ENCODE measurements at places on chromosomes 13 and 19.

DNA sequence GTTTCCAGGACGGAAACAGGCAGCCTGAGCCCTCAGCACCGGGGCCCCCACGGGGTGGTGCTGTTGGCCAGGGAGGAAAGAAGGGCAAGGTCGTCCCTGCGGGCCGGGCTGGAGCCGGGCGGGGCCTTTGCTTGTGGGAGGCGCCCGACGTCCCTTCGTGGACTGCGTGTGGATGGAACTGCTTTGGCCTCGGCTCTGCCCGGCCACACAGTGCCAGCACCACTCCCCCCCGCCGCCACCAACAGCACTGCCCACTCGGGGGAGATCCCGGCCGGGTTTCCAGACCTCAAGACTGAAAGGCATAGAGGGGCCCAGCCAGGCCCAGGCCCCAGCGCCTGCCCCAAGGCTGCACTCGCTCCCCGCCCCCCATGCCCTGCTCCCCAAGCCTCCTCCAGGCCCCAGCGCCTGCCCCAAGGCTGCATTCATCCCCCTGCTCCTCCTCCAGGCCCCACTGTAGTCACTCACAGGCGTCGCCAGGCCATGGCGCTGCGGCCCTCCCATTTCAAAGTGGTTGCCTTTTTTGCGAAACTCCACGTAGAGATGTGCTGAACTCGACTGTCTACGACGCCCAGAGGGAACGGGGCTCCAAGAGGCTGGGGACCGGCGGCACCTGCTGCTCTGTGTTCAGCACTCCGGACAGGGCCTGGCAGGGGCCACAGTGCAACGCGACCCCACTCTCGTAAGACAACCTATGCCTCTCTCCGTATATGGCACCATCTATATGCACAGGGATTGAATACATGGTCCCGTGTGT is 22.5 kb downstream of the C13orf46 start:
- peak; percentile 75 for DNase-seq

GRCh38 chr19:47609906-47610894 is 1.3 kb downstream of the BICRA start:
- DNase-seq, result peak; percentile 57

DNA sequence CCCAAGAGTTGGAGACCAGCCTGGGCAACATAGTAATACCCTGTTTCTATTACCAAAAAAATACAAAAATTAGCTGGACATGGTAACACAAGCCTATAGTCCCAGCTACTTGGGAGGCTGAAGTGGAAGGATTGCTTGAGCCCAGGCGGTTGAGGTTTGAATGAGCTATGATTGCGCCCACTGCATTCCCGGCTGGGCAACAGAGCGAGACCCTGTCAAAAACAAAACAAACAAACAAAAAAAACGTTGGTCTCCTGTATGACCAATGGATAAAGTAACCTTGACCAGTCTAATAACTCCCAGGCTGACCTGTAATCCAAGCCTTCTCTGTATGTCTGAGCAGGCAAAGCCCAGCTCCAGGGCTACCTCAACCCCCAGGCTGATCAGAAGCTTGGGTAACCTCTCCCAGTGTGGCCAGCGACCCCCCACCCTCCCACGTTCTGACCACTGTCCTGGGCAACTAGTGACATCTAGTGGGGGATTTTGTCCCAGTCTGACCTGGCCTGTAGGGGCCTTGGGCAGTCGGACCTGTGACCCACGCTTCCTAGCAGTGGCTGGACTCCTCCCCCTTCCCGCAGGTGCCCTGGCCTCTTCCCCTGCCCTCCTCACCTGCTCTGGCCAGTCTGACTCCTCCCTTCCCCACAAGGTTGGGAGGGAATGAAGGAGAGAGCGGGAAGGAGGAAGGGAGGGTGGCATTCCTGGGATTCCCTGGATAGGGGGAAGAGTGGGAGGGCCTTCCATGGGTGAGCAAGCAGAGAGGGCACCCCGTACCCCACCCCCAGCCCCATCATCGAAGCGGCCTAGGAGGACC is 1.0 kb upstream of the BCAM start:
- DNase-seq, result no peak

- DNase-seq, result peak; percentile 72
Observed at GRCh38 chr13:51955281-51955771, 55.9 kb downstream of the ATP7B start.

DNA sequence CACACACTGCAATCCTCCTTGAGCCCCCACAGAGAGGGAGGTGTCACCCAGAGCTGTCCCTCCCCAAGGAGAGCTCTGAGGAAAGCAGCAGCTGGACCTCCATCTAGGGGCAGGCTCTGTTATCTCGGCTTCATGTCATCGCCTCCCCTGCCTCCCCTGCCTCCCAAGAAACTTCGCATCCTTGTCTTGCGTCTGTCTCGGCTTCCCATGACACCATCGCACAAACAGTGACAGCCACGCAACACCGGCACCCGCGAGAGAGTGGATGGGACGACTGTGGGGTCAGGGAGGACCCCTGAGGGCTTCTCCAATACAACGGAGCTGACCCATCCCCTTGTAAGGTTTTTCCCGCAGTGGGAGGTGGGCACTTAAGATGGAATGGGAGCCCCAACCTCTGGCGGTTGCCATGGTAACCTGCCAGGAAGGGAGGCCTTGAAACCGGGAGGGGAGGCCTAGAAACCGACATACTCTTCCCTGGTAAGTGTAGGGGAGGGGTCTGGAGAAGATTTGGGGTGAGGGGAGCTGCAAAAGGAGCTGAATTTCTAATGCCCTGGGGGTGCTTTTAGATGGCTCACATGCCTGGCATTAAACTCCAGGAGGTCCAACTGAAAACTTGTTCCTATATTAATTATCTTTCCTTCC is 16.3 kb downstream of the TLE2 start:
- DNase-seq, result no peak

DNA sequence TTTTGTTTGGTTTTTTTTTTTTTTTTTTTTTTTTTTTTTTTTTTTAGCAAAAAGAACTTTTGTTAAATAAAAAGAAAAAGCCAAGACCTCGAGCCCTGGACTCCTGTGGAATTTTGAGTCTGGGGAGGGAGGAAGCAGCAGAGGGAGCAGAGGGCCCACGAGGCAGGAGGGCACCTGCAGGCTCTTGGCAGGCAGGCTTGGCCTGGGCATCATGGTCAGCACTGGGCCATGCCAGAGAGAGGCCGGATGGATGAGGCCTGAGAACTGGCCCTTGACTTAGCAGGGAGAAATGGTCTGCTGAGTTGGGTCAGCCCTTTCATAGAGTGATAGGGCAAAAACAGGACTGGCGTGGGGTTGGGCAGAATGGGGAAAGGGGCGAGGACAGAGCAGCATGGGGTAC is 100.4 kb downstream of the GPR12 start:
- no peak for DNase-seq

DNA sequence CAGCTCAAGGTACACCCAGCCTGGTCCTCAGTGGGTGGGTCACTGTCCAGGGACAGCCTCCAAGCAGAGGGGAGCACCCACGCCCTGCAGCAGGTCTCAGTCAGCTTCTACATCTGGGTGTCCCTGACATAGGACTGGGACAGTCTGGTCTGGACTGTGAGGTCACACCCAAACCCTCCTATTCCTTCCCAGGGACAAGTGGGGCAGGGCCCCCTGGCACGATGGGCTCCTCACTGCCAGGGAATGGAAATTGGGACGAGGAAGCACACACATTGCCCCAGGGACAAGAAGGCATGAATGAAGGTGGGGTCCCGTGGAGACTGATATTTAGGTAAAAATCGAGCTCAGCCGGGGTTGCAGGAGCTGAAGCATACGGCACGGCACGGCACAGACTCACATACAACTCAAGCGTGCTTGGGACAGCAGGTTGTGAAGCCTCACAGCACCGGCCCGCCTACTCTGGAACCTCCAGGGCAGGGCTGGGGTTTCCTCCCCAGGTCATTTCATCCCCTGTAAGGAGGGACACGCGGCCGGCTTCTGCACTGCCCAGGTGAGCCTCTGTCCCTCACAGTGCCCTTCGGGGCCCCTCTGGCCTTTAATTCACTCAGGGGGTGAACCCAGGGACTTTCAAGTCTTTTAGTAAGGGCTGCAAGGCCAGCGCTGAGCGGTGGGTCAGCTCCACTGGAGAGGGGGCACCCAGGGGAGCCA is 3.5 kb downstream of the PNMA8B start:
- DNase-seq, result no peak

DNA sequence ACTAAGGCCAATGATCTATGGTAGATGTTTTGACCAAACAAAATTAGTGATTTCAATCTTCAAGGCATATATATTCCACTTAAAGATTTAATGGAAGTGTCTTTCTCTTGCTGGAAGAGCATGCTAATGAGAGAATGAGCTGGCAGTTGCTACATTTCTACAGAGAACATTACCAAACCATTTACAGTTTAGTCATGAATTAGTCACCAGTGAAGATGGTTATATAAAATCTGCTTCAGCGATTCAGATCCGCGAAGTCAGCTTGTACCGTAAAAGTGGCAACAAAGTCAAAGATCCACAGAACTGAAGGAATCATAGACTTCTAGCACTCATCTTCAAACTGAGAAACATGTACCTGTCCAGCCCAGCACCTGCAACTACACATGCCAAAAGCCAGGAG is 156.3 kb downstream of the SLITRK5 start:
- DNase-seq, result no peak

GRCh38 chr13:79678100-79678499 is 197.1 kb downstream of the NDFIP2 start:
- DNase-seq, result no peak

DNA sequence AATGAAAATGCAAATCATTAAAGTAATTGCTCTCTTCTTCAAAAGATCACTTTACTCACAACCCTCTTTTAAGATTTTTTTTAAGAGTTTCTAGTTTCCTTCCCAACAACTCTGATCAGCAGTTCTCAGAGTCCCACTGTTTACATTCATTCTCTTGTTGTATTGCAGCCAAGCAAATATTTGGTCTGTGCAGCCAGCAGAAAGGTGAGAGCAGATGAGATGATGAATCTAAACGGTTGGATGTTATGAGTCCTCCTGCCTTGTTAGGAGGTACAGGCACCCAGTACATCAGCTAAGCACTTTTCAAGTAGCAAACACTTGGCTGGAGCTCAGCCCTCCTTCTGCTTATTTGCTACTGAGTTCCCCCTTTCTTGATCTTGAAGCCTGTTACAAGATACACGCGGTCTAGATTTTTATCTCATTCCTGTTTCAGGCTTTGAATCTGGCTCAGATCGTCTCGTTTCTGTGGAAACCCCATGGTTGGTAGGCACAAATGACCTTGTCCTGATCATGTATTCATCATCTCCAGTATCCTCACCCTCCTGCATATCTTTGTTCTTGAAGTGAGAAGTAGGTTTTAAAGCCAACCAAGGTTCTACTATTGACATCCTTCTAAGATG is 300.7 kb downstream of the DCT start:
- no peak for DNase-seq

DNA sequence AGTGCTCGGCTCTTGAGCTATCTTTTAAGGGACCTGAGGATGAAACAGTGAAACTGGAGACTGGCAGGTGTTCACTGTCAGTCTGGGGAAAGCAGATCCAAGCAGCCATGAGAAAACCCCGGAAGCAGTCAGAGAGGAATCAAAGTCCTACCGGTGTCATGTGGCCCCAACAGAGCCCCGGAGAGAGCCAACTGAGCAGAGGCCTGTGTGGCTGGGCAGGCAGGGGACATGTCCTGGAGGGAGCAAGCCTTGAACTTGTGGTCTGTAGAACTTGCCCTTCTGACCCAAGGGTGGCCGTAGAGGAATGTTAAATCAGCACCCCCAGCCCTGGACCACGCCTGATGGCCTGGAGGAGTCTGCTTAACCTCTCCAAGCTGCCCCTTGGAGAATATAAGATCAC is 113.7 kb upstream of the ZNF507 start:
- no peak for DNase-seq

GRCh38 chr13:26222520-26223046 is 469 bp upstream of the RNF6 start:
- no peak for DNase-seq

DNA sequence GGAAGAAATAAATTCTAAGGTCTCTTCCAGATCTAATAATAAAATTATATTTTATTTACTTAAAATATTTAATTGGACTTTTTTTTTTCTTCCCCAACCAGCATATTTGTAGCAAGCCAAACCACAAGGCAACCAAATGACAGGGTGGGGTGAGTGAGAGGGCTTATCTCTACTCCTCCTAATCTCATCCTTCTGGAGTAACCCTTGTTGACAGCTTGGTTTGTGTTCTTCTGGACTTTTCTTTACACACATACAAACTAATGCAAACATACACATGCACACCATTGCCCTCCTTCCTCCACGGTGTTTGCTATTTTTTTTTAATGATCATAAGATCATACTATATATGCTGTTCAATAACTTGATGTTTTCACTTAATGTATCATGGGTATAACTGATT is 383.1 kb downstream of the DLEU7 start:
- no peak for DNase-seq

GRCh38 chr13:109274188-109274821 is 512.1 kb downstream of the IRS2 start:
- DNase-seq, result no peak

DNA sequence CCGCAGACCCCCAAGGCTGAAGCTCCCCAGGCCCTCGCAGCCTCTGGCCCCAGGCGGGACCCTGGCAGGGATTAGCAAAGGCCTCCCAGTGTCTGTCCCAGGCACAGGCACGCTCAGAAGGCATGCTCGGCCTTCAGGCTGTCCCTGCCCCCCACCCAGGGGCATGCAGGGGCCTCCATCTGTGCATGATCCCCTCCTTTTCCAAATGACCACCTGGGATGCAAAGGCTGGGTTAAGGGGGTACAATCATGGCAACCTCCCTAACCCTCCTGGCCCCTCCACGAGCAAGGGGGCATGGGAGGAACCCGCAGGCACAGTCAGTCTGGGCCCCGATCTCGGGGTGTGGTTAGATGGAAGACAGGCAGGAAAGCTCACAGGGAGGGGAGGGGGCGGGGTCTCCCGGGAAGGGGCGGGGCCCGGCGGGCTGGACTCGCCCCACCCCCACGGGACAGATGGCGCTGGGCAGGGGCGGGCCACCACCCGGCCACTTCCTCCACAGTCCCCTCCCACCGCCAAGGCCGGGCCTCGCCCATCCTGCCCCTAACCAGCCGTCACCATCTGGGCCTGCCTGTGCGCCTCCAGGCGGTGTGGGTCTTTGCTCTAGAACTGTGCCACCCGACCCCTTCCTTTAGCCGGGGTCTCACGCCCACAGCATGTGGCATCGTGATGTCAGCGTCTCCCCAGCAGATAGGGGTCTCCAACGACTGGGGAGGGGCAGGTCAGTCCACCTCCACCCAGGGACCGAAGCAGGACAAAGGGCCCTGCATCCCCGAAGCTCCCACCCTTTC is 7.0 kb upstream of the REXO1 start:
- DNase-seq, result peak; percentile 99

- no peak for DNase-seq
Observed at GRCh38 chr13:45932676-45933075, 81.1 kb upstream of the SIAH3 start.

DNA sequence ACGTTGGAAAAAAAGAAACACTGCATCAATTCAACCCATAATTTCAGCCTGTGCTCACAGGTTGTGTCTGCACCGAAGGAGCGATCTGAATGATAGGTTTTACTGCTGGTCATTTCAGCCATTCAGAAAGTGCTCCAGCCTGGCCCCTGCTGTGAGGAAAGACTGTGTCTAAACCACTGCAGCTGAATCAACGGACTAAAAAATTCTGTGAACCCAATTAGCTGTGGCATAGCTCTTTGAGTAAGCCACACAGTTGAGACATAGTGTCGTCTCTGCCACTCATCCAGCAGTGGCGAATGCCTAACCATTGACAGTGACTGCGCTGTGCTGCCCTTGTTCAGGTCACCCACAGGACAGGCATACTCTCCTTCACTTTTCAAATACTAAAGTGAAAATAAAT is 179.8 kb downstream of the COG6 start:
- no peak for DNase-seq

- no peak for DNase-seq
Observed at GRCh38 chr19:18672606-18673337, 10.7 kb upstream of the CRTC1 start.

GRCh38 chr19:48726556-48726955 is 7.0 kb upstream of the MAMSTR start:
- DNase-seq, result no peak

- DNase-seq, result no peak
Observed at GRCh38 chr13:46663206-46664037, 110.5 kb downstream of the LRCH1 start.
